ENCODE measurements at places on chromosomes 3 and 15. TPM values are rescaled to one million over a fixed set of nuclear protein-coding genes. Genes with fewer than 3 reads are reported as not detected.

Gene ARPIN
- 30.9 TPM for polyA plus RNA-seq

Gene VEPH1
- polyA plus RNA-seq: 51.3 TPM

Gene MEIS2
- polyA plus RNA-seq: 178 TPM

Gene GP9
- polyA plus RNA-seq: 0.81 TPM

Gene ANKDD1A
- 4.2 TPM for polyA plus RNA-seq

Gene C15orf39
- polyA plus RNA-seq: 9.0 TPM

GRCh38 chr3:96863129-96863740 lies 48.8 kb downstream of the EPHA6 start:
- DNase-seq: peak; percentile 29

DNA sequence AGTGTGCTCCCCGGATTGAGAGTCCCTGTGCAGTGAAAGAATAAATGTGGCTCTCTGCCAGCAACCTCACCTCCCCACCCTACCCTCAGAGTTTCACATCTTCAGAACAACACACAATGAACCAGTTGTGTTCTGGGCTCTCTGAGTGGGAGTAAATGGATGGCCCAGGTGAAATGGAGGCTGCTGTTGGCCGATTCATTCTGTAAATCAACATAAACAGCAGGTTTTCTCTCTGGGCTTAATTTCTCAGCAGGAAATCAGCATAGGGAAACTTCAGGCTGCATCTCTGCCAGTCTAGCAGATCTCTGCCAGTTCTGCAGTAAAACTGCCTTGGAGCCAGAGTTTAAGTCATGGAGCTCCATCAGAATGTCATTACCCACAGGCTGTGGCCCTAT lies 54.6 kb upstream of the FURIN start:
- DNase-seq: no peak

DNA sequence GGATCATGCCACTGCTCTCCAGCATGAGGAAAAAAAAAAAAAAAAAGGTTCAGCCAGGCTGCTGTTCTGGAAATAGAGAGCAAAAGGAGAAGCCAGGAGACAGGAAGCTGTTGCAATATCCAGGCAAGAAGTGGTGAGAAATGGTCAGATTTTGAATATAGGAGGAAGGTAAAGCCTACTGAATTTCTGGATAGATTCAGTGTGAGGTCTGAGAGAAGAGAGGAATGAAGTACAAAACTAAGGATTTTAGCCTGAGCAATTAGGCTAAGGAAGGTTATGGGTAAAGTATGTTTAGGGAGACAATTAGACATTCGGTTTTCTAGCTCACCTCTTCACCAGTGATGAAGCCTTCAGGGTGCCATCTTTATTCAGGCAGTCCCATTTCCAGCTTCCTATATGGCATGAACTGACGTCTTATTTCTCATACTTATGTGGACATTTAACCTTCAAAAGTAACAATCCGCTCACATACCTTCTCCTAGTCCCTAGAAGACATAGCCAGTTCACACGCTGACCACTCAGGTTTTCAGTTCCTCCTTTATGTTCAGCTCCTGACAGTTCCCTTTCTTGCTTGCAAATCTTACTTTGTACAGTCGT lies 57.2 kb downstream of the KIF9 start:
- no peak for DNase-seq

- no peak for DNase-seq
Observed at GRCh38 chr3:186057594-186057993, 51.3 kb downstream of the ETV5 start.

GRCh38 chr3:157263027-157263426 lies 103.1 kb upstream of the CCNL1 start:
- DNase-seq: no peak

DNA sequence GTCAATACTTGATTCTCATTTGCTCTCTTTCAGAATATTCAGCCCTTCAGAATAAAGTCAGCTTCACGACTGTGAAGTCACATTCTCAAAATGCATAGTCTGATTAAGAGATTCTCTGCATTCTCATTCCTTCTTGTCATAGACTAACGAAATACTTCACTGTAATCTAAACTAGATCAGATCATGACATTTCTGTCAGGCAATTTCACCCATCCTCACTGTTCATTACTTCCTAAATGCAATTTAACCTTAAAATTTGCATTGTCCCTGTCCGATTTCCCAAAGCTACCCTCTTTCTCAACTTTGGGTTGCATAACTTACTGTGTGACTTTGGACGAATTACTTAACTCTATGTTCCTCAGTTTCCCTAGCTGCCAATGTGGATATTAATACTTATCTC lies 6.2 kb downstream of the RPL22L1 start:
- no peak for DNase-seq

GRCh38 chr3:17469520-17469919 lies 272.9 kb downstream of the TBC1D5 start:
- peak; percentile 13 for DNase-seq

GRCh38 chr15:35886765-35887164 lies 340.8 kb upstream of the DPH6 start:
- no peak for DNase-seq

DNA sequence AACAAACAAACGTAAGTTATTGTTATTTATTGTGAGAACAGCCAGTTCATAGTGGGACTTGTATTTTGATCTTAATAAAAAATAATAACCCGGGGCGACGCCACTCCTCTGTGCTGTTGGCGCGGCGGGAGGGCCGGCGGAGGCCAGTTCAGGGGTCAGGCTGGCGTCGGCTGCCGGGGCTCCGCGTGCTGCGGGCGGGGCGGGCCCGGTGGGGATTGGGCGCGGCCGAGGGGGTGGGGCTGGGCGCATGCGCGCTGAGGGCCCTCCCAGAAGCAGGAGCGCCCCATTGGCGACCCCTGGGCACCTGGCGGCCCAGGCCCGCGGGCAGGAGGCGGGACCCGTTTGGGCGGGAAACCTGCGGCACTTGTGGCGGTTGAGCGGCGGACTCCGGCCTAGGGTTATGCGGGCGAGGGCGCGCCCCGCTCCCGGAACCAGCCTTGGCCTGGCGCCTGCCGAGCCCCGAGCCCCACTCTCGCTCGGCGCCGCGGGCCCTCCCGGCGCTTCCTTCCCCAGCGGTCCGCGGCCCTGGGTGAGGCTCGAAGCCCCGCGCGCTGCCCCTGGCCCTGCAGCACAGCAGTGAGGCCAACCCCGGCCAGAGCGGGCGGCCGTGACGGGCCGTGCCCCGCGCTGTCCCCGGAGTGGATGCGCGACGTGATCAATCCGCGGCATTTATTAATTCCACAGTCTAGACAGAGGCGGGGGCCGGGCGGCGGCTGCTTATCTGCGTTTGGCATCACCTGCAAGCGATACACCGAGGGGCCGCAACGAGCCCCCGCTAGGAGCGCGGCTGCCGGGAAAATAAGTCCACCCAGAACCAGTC lies 6.0 kb downstream of the ISL2 start:
- DNase-seq: no peak

DNA sequence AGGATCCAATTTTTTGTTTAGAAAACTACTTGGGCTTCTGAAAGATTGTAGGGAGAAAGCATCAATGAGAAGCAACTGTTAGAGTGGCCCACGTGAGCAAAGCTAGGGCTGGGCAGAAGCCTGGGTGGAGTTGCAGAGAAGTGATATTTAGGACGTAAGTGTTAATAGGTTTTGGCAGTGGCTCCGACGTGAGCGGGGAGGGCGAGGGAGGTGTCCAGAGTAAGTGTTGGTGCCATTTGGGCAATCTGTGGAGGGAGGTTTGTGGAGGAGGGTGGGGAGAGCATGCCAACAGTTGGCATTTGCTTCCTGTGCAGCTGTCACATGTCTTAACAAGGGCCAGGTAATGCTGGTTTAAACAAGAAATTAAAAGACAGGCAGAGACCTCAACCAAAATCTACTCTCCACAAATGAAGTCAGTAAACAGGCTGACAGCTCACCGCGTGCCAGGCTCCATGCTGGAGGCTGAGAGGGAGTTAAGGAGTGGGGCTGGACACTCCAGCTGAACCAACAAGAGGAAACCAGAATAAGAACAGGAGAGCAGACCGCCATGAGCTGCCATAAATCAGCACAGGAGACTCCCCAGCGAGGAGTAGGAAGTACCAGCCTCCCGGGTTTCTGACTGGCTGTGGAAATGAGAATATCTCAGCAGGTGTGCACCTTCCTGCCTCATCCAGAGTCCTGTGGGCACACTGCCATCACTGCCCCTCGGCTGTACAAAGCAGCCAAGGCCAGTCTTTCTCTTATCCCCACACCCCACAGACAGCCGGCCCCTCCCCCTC lies 232.6 kb downstream of the ABHD5 start:
- DNase-seq: peak; percentile 46

DNA sequence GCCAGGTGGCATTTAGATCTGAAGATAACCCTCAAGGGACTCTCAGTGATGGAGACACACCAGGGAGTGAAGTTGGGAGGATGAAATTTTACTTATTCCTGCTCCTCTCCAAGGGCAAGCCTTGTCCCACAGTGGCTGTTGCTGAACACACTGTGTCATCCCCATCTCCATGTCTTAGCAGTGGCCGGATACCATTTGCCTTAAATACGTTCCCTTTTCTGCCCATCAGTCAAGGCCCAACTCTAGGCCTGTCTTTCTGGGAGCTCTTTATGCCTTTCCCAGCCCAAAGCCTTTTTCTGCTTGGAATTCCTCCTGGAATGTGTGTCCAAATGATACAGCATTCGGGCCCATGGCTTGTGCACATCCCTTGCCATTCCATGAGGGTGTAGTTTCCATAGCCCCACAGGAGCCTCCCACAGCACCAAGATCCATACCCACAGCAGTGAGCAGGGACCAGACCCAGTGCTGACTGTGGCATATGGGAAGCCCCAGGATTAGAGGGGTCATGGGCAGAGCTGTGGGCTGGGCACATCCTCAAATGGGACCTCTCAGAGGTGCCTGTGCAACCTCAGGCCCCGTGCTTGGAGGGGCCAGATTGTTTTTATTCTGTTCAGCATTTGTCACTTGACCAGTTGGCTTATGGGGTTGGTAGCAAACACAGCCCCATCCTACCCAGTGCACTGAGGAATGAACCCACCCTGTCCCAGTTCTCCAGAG lies 63.7 kb upstream of the PRR23C start:
- no peak for DNase-seq

DNA sequence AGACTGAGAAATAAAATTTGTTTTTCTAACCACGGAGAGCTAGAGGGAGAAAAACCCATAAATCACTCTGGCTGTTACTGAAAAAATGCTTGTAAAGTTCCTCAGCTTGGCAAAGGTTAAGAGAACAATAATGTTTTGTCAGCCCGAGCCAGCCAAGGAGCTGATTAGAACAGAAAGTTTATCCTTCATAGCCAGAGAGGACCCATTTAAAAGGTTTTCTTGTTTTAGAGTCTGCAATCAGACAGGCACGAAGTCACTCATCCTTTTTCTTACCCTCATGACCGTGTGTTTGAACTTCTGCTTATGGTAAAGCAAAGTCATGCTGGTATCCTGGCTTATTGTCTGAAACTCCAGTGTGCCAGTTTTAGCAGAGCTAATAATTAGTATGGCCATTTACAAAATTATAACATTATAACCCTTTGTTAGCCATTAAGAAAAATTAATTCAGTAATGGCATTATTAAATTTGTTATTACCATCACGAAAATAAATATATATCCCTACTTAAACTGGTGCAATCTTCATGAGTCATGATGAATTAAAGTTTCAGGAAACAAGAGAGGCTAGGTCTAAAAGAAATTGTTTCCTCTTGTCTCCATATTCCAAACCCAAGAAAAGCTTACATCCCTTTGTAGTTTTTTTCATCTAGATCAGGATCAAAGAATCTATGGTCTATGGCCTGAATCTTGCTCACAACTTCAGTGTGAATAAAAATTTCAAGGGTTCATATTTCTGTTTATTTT lies 13.5 kb upstream of the STXBP5L start:
- no peak for DNase-seq

DNA sequence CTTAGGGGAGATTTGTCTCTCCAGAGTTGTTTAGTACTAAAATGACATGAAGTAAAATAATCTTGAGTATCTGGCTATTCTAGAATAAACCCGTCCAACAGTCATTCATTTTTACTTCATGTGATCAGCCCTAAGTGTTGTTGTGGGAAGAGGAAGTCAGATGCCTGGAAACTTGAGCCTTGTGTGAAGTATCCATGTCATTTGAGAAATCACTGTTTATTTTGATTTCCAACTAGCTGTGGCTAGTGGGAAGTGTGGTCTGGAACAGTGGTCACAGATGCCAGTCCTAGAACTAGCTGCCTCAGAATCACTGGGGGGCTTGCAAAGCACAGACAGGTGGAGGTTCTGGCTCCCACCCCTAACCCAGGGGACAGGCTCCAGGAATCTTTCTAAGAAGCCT lies 77.7 kb upstream of the LIMD1 start:
- DNase-seq: no peak

- DNase-seq: peak; percentile 19
Observed at GRCh38 chr3:106862067-106862466, 515.2 kb upstream of the CCDC54 start.

Measured in left renal cortex interstitium (tissue), 4 donors.